Ovary (tissue), 10 donors: ENCODE measurements at places on chromosomes 16 and 17. TPM values are rescaled to one million over a fixed set of nuclear protein-coding genes. Genes with fewer than 3 reads are reported as not detected.

GRCh38 chr17:65657251-65657828, 95.9 kb upstream of the AXIN2 start:
- DNase-seq: no peak
- H3K4me1 ChIP-seq: peaks cover 2% of the 10 kb centered on the region
- no peak overlapping the region for H3K27ac ChIP-seq
- H3K27me3 ChIP-seq: no peaks in the 10 kb centered on the region

- no peak overlapping the region for H3K27ac ChIP-seq
- H3K4me3 ChIP-seq: no peak overlapping the region
- no peaks in the 10 kb centered on the region for H3K36me3 ChIP-seq
- H3K4me1 ChIP-seq: no peaks in the 10 kb centered on the region
- DNase-seq: no peak
- H3K27me3 ChIP-seq: no peaks in the 10 kb centered on the region
Measured at GRCh38 chr16:77686385-77686784, 35.9 kb upstream of the NUDT7 start.

DNA sequence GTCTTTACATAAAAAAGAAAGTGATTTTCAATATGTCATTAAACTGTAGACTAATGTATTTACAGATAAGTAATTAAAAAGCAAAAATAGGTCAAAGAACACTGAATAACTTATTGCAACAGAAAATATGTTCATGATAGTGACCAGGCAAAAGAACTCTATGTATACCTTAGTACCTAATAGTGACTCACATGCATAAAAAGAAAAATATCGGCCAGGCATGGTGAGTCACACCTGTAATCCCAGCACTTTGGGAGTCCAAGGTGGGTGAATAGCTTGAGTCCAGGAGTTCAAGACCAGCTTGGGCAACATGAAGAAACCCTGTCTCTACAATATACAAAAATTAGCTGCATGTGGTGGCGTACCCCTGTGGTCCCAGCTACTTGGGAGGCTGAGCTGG, 33.0 kb upstream of the TOM1L1 start:
- no peak overlapping the region for H3K4me3 ChIP-seq
- H3K36me3 ChIP-seq: no peaks in the 10 kb centered on the region
- no peak overlapping the region for H3K27ac ChIP-seq
- no peaks in the 10 kb centered on the region for H3K4me1 ChIP-seq
- no peaks in the 10 kb centered on the region for H3K27me3 ChIP-seq
- DNase-seq: no peak

DNA sequence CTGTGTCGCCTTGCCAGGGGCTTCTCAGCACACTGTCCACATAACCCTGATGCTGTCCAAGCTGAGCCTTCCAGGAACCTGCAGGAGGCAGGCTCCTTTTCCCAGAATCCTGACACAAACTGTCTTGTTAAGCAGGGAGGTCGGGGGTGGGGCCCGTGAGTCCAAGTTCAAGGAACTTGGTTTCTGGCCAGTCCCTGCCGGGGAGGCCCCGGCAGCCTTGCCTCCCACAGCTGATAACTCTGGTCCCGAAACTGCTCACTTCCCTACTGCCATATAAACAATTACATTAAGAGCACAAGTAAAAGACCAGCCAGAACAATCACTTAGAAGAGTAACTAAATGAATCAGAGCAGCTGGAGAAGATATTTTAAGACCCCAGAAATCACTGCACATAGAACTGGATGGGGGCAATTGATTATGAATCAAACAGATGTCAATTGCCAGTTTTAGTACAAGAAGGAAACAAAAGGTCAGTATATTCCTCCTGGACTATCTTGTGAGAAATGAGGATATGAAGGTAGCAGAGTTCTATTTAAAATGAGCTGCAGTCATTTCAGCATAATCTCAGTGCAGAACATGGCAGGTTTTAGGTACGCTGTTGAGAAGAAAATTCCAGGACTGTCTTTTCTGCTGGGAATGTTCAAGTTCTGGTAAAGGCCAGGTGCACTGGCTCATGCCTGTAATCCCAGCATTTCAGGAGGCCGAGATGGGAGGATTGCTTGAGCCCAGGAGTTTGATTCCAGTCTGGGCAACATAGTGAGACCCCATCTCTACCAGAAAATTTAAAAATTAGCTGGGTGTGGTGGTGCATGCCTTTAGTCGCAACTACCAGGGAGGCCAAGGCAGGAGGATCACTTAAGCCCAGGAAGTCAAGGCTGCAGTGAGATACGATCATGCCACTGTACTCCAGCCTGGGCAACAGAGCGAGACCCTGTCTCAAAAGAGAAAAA, 169.8 kb downstream of the PITPNC1 start:
- peaks cover 2% of the 10 kb centered on the region for H3K4me1 ChIP-seq
- H3K36me3 ChIP-seq: no peaks in the 10 kb centered on the region
- no peak overlapping the region for H3K27ac ChIP-seq
- H3K4me3 ChIP-seq: no peak overlapping the region

CACNG1 gene
- total RNA-seq: not detected
